ENCODE measurements at places on chromosomes 4 and X.

- DNase-seq: no peak
Observed at GRCh38 chr4:147542229-147542990, 61.5 kb downstream of the EDNRA start.

- DNase-seq: no peak
Observed at GRCh38 chr4:62004881-62005280, 804.8 kb downstream of the ADGRL3 start.

- DNase-seq: no peak
Observed at GRCh38 chr4:659851-660250, 14.2 kb downstream of the ATP5ME start.

DNA sequence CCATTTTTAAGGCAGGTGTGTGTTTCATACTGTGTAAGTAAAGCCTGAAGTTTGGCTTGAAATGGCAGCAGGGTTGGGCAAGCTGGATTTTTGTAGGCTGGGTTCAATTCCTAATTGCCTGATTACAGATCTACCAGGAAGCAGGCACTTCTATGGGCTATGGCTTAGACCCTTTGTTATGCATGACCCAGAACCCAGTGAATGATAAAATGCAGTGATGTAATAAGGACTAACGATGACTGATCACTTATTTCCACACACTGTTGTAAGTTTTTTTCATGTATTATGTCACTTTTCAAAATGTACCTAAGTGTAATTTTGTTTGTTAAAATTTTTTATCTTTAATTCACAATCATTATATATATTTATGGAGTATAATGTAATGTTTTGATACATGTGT, 8.6 kb downstream of the LANCL3 start:
- DNase-seq: no peak

- no peak for DNase-seq
Observed at GRCh38 chr4:148405161-148405893, 36.9 kb downstream of the NR3C2 start.

- DNase-seq: peak; percentile 1
Observed at GRCh38 chrX:53223955-53224859, 800 bp downstream of the KDM5C start.

GRCh38 chr4:67446811-67447210, 98.5 kb downstream of the CENPC start:
- DNase-seq: no peak

GRCh38 chr4:173166491-173166890, 2.1 kb upstream of the GALNT7 start:
- DNase-seq: no peak

GRCh38 chr4:97496298-97496873, 646.9 kb downstream of the STPG2 start:
- DNase-seq: no peak

- DNase-seq: no peak
Observed at GRCh38 chr4:8648816-8649630, 56.5 kb downstream of the CPZ start.

- no peak for DNase-seq
Observed at GRCh38 chr4:98908182-98908581, 20.8 kb downstream of the EIF4E start.

GRCh38 chr4:153781717-153782416, 7.0 kb downstream of the SFRP2 start:
- DNase-seq: no peak

- DNase-seq: no peak
Observed at GRCh38 chrX:153476666-153477363, 6.4 kb upstream of the HAUS7 start.

- no peak for DNase-seq
Observed at GRCh38 chr4:156132196-156132595, 178.5 kb upstream of the CTSO start.

- no peak for DNase-seq
Observed at GRCh38 chr4:43567644-43568043, 675.1 kb downstream of the GRXCR1 start.

DNA sequence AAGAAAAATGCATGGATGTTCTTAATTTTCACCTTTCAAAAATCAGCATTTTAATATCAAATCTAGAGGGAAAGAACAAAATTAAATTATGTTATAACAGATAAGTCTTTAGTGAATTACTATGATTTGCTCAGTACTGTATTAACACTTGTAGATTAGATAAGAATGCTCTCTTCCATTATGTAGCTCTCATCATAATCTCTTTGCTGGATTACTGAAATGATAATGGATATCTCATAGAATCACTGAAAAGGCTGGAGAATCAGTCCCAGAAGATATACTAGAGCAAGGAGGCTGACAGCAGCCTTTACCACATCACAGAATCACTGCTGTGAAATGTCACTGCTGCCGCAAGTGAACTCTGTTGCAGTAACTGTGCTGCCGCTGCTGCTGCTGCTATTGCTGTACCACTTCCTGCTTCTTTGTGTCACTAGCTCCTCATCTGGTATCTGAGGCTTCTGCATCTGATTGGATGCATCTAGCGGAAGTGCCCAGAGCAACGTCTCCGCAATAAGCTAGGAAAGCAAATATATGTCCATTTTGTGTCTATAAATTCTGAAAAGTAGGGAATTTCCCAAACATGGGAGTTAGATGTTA, 738.2 kb downstream of the ADGRL3 start:
- DNase-seq: no peak

- DNase-seq: no peak
Observed at GRCh38 chr4:174122705-174123104, 160.8 kb downstream of the FBXO8 start.
